ENCODE measurements at places on chromosomes 4 and X.

DNA sequence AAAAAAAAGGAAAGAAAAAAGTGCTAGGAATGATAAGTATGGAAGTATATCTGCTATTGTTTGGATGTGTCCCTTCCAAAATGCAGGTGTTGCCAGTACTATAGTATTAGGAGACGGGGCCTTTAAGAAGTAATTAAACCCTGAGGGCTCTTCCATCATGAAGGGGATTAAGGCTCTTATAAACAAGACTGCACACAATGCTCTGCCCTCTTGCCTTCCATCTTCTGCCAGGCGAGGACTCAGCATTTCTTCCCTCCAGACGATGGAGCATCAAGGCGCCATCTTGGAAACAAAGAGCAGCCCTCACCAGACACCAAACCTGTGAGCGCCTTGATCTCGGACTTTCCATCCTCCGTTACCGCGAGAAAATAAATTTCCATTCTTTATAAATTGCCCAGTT, 120.1 kb upstream of the GPM6A start:
- DNase-seq = no peak

- DNase-seq = no peak
Observed at GRCh38 chrX:8453611-8454010, 11.0 kb upstream of the VCX3B start.

DNA sequence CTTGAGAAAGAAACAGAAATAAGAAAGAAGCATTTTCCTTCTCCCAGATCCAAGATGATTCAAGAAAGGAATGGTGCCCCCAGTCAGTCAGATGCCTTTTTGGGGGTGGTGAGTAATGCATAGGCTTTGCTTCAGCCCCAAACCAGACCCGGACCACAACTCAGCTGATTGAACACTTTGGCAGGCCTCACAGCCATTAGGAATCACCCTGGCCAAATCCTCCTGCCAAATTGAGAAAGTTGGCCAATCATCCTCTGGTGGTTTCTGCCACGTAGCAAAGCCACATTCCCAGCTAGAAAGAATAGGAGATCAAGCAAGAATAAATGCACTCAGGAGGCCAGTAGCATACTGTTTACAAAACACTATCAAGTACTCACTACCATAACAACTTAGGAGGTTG, 33.7 kb downstream of the FRMD7 start:
- no peak for DNase-seq

GRCh38 chr4:140152751-140153418, 1.1 kb downstream of the MAML3 start:
- no peak for DNase-seq

DNA sequence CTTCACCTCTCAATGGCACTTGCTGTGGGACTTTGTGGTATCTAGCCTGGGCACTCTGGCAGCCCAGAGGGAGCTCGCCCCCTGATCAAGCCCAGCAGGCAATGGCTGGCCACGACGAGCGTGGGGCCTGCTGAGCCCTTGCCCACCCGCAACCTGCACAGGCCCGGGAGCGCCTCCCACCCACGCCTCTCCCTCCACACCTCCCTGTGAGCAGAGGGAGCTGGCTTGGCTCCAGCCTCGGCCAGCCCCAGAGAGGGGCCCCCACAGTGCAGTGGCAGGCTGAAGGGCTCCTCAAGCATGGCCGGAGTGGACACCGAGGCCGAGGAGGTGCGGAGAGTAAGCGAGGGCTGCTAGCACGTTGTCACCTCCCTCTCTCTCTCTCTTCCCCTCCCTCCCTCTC, 595.8 kb downstream of the TRIML1 start:
- DNase-seq = no peak

- DNase-seq = no peak
Observed at GRCh38 chr4:20317424-20317985, 65.8 kb downstream of the SLIT2 start.

DNA sequence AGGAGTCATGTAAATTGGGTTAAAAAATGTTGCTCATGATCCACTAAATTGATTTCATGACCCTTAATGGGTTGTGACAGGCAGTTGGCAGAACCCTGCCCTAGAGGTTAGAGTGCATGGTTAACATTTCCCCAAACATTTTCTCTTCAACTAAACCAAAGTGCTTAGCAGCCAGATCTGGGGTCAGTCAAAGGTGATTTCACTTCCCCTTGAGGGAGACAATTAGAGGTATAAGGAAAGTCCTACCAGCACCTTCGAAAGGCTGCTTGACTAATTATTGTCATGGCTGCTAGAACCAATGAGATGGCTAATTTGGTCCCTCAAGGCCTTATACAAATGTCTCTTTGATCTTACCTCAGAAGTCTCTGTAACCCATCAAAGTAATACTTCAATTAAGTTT, 30.9 kb upstream of the INTS6L start:
- no peak for DNase-seq

GRCh38 chr4:122744229-122744628, 11.7 kb downstream of the BBS12 start:
- DNase-seq = no peak

DNA sequence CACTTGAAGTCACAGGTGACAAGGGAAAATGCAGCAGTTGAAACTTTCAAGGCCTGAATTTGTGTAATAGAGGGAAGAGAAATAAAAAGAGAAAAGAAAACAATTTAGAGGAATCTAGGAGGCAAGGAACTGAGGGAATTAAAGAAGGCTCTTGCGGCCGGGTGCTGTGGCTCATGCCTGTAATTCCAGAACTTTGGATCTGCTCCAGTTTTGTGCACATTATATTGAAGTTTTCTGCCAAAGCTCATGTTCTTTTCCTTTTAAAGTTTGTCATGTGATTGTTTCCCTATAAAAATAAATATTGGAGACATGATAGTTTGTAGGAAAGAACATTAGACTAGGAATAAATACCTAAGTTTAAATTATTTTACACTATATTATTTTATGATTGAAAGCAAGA, 433.9 kb upstream of the CPEB2 start:
- no peak for DNase-seq

- DNase-seq = no peak
Observed at GRCh38 chrX:122941806-122942205, 242.3 kb upstream of the GRIA3 start.

DNA sequence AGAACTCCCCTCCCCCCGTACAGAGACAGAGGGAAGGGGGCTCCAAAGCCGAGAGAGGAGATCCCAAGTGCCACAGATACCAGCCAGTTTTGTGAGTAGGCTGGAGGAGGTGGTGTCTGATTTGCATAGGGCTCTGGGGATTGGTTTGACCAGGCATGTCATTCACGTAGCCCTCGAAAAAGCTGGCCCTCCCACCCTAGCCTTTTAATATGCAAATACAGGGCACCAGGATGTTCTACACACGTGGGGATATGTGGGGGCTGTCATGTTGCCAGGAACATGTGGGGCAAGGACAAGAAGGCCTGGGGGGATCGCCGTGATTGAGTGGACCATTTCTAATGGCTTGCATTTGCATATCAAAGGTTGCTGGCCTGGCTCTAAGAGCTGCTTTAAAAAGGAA, 272.9 kb downstream of the PPP1R2C start:
- no peak for DNase-seq

- no peak for DNase-seq
Observed at GRCh38 chr4:143555676-143556075, 42.2 kb downstream of the SMARCA5 start.

- no peak for DNase-seq
Observed at GRCh38 chr4:71009890-71010588, 16.6 kb downstream of the DCK start.

DNA sequence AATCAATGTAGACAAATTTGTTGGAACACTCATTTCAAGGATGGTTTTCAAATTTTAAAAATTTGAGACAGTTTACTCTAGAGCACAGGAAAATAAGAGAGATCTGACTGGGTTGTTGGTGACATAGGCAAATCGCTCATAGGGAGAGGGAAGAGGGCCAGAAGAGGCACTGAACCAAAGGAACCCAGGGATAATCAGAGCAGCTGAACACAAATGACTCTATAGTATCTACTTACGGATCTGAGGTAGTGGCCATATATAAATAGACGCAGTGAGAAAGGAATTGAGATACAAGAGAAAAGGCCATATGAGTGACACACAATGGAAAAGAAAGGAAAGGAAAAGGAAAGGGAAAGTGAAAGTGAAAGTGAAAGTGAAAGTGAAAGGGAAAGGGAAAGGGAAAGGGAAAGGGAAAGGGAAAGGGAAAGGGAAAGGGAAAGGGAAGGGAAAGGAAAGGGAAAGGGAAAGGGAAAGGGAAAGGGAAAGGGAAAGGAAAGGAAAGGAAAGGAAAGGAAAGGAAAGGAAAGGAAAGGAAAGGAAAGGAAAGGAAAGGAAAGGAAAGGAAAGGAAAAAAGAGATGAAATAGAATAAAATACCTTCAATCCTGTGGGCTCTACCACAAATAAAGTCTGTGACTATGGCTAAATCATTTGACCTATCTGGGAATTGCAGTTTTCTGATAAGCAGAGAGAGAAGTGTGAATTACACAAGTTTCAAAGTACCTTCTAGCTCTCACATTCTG, 759.2 kb downstream of the DMD start:
- no peak for DNase-seq

- no peak for DNase-seq
Observed at GRCh38 chrX:133265331-133265730, 47.2 kb upstream of the TFDP3 start.

DNA sequence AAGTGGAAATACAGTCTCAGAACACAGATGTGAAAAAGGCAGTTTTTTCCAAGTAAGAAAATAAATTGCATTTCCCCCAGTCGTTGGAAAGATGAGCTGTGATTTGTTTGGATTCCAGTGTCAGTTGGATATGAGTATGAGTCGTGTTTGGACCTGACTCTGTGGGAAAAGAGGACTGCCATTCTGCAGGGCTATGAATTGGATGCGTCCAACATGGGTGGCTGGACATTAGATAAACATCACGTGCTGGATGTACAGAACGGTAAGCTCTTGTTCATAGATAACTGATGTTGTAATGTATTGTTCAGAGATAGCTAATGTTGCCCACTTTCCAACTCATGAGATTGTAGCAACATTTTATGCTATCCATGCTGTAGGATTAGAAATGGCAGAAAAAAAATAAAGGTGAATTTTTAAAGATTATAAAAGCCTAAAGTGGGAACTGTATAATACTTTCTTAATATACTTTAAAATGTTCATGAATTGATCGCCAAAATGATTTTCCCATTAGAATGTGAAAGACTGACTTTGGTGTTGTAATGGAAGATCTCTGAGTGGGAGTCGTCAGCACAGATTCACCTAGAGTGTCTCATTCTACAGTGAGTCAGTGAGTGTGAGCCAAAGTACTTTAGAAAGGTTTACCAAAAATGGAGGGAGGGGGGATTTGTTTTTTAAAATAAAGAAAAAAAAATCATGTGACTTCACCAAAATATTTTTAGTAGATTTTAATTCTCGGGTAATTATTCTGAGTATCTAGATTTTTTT, 178.7 kb downstream of the DCTD start:
- no peak for DNase-seq

DNA sequence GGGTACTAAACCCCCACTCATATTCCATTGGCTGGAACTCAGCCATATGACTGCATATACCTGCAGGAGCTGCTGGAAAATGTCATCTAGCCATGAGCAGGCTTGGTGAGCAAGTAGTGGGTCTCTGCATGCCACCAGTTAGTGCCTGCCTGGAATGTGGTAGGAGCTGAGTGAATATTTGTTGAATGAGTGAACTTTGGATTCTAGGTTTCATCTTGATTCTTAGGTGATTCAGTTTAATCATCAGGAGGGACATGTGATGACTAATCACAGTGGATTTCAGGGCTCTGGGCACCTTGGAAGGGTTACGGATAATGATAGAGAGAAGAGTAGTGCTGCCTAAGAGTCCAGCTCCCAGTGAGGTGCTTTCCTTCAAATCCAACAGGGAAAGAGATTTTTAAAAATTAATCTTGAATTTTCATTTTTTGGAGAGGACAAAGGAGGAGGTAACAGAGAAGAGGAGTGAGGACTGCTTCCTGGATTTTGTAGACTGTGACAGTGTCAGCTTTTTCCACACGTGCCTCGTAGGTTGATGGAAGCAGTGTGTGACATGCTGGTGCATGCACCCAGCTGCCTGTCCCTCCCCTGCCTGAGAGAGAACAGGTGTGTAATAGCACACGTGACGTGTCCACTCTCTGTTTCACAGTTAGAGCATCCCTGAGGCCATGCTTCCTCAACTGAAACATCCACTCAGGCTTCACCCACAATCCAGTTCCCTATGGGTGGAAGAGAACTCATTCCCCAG, 30.4 kb downstream of the NHS start:
- no peak for DNase-seq

Measured in NCI-H187 (cell line).